ENCODE measurements at places on chromosomes 2 and 18. TPM values are rescaled to one million over a fixed set of nuclear protein-coding genes. Genes with fewer than 3 reads are reported as not detected.

The MEP1B gene
- total RNA-seq: 0.29 TPM

- no peak overlapping the region for H3K4me3 ChIP-seq
- no peak overlapping the region for H3K27ac ChIP-seq
- DNase-seq: no peak
These were observed 21.5 kb upstream of the TNS1 start for GRCh38 chr2:218024336-218024735.

DNA sequence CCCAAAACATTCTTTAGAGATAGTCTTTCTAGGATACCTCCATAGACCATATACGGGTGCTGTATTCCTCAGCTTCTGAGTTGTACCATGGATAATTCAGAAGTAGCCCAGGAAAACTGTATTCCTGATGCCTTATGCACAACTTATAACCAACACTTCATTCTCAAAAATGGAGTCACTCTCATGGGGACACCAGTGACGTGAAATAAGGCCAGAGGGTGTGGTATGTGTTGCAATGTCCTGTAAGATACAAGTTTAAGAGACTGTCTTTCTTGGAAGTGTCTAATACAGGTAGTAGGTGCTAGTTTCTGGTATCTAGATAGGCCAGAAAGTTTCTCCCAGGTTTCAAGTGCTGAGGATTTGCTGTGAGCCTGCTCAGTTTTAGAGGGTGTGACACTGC is 36.1 kb downstream of the COX7A2L start:
- H3K27ac ChIP-seq: no peak overlapping the region
- no peak overlapping the region for H3K4me3 ChIP-seq
- no peaks in the 10 kb centered on the region for H3K27me3 ChIP-seq
- no peak for DNase-seq
- H3K36me3 ChIP-seq: peaks cover 6% of the 10 kb centered on the region

The WDCP gene
- total RNA-seq: 3.4 TPM

DNA sequence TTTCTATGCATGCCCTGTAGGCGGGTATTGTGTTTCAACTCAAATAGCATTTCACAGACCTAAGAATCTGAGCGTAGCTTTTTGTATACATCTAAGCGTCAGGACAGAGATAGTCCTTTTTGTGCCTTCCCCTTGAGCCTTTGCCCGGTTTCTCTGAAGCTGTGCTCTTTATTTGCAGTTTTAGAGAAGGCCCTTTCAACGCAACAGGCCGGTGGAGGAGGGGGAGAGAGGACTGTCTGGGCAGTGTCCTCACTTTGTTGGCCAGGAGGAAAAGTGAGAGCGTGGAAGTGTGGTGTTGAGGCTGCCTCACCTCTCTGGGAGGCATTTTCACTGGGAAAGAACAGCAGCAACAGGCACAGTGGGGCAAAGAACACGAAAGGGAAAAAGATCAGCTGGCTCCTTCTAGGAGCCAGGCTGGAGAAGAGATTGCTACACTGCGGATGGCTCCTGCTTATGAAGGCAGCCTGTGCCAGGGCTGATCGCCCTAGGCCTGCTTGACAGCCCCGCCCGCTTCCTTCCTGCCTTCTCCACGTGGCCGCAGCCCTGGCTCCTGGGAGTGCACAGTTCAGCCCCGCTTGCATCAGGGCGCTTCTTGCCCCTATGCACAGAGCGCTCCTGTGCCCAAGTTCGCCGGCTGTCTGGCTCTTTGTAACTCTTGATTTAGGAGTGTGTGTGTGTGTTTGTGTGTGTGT is 195.6 kb upstream of the POU3F3 start:
- H3K4me1 ChIP-seq: no peaks in the 10 kb centered on the region
- peaks cover 21% of the 10 kb centered on the region for H3K27me3 ChIP-seq
- H3K36me3 ChIP-seq: no peaks in the 10 kb centered on the region

DNA sequence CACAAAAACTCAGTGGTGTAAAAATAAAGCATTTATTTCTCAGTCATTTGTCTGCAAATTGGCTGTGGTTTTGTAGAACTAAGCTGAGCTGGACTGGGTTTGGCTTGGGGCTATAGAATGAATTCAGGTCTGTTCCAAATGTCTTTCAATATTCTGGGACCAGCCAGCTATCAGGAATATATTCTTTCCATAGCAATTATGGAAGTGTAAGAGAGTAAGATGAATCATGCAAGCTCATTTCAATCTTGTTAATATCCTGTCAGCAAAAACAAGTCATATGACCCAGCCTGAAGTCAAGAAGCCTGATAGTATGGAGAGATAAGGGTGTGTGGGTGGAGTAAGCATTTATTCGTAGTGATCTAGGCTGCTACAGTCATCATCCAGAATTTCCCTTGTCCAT is 481.0 kb upstream of the CDH2 start:
- no peak overlapping the region for H3K4me3 ChIP-seq
- H3K27me3 ChIP-seq: no peaks in the 10 kb centered on the region
- H3K27ac ChIP-seq: no peak overlapping the region
- H3K36me3 ChIP-seq: no peaks in the 10 kb centered on the region

DNA sequence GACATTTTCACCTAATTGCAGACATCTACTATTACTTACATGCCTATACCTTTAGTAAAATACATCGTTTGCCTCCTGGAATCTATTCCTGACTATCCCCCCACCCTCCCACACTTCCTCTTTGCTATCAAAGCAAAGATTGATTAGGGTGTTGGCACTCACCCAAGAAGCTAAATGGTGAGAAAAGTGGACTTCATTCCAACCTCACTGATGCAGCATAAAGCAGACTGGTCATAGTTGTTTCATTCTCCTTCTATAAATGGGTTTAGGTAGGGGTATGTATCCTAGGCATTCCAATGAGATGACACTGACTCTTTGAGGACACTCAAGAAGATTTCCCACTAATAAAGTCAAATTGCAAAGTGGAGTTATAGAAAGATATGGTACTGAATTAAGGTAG is 97.4 kb downstream of the LRP1B start:
- no peaks in the 10 kb centered on the region for H3K4me1 ChIP-seq
- no peak for DNase-seq
- H3K27ac ChIP-seq: no peak overlapping the region

The COLEC12 gene
- total RNA-seq: not detected

The HOXD4 gene
- not detected for total RNA-seq

- peak overlapping the region; percentile 90 for H3K4me3 ChIP-seq
- H3K4me1 ChIP-seq: peaks cover 22% of the 10 kb centered on the region
- H3K27me3 ChIP-seq: no peaks in the 10 kb centered on the region
- DNase-seq: no peak
These were observed 9.8 kb downstream of the SERTAD2 start for GRCh38 chr2:64643838-64644457.

DNA sequence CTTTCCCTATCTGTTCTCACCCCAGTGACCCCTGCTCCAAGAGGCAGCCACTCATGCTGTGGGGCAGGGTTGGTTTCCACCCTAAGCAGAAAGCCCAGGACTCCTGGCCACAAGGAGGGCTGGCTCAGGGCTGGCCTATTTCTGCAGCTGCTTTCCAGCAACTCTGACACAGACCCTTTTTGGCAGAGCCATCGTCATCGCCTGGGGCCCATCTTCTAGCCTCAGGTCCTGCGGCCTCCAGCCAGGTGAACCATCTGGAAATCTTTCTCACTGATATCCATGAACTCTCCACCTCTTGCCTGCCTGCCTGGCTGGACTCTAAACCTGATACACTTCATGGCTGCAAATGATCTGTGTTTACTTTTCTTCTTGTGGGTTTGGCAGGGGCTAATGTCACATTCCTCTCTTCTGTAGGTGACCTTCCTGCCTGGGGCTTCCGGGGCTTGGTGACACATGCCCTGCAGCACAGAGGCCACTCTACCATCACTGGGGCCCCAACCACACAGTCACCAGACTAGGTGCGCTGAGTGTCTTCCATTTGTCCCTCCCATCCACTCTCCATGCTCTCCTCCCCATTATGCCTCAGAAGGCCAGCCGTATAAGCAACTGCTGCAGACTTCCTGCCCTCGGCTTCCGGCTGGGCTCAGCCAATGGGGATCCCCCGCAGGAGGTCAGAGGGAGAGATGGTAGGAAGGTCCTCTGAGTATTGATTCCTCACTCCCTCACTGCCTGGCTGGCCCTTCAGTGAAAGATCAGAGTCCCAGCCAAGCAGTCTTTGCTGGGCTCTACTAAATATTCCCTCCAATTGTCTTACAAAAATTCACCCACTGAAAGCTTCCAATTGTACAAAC is 9.7 kb upstream of the COPS8 start:
- H3K36me3 ChIP-seq: no peaks in the 10 kb centered on the region
- peaks cover 2% of the 10 kb centered on the region for H3K4me1 ChIP-seq
- no peak overlapping the region for H3K4me3 ChIP-seq
- DNase-seq: no peak
- peak overlapping the region; percentile 47 for H3K27ac ChIP-seq

The ICA1L gene
- total RNA-seq: 2.4 TPM

DNA sequence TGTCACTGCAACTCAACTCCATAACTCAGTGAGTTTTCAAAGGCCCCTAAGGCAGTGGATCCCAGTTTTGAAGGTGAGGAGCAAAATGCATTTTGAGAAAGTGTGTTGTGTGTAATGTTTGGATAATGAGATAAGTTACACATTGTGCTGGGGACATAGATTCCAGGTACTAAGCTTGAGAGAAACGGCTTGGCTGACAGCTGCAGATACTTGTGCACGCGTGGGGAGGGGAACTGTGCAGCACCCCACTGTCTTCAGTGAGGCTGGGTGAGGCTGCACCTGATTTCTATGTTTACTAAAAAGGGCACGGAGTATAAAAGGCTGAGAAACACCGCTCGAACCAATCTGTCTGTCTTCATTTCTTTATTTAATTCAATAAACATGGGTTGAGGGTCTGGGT is 254.0 kb upstream of the COPS8 start:
- no peaks in the 10 kb centered on the region for H3K4me1 ChIP-seq
- H3K4me3 ChIP-seq: no peak overlapping the region
- H3K27me3 ChIP-seq: peaks cover 24% of the 10 kb centered on the region
- no peaks in the 10 kb centered on the region for H3K36me3 ChIP-seq

DNA sequence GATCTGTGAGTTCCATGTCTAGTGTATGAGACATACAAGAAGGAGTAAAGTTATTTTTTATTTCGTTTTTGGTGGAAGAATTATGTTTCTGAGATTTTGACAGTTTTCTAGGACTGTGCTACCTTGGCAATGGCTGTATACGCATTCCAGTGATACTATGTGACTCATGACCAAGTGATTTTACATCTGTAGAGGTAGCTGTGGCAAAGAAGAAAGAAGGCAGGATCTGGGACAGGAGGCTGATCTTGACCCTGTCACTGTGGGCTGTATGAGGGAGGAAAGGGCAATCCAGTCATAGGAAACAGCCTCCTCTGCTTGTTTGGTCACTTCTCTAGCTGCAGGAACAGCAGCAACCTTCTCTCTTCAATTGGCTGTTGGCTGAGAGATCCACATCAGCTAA is 44.0 kb upstream of the PDCL3 start:
- H3K27me3 ChIP-seq: peaks cover 12% of the 10 kb centered on the region
- H3K4me3 ChIP-seq: no peak overlapping the region
- peaks cover 3% of the 10 kb centered on the region for H3K36me3 ChIP-seq
- H3K4me1 ChIP-seq: peaks cover 2% of the 10 kb centered on the region
- H3K27ac ChIP-seq: no peak overlapping the region
- DNase-seq: no peak

GRCh38 chr2:26978061-26978596 is 7.7 kb downstream of the MAPRE3 start:
- H3K27ac ChIP-seq: no peak overlapping the region
- H3K36me3 ChIP-seq: peaks cover 2% of the 10 kb centered on the region
- H3K4me1 ChIP-seq: peaks cover 10% of the 10 kb centered on the region
- DNase-seq: no peak
- H3K27me3 ChIP-seq: peaks cover 20% of the 10 kb centered on the region
- H3K4me3 ChIP-seq: no peak overlapping the region

DNA sequence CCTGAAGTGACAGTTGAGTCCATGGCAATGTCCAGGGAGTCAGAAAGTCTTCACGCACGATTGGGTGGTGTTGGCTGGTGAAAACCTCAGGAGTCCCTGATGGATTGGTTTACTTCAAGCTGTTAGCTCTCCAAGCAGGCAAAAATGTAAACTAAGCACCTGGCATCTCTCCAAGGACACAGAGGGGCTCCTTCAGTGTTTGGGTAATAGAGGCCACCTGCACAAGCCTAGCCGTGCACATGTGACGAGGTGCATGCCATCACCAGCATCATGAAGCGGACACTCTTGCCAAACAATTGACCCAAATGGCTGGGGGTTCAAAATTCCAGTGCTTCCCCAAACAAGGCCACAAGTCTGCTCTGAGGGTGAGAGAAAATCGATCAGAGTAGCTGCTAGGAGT is 104.7 kb upstream of the CD302 start:
- peaks cover 4% of the 10 kb centered on the region for H3K36me3 ChIP-seq
- no peaks in the 10 kb centered on the region for H3K27me3 ChIP-seq
- H3K27ac ChIP-seq: peak overlapping the region; percentile 99
- H3K4me3 ChIP-seq: peak overlapping the region; percentile 99
- peaks cover 40% of the 10 kb centered on the region for H3K4me1 ChIP-seq

The SRD5A2 gene
- total RNA-seq: not detected

The CDKL4 gene
- total RNA-seq: not detected

GRCh38 chr2:7348761-7349160 is 431.5 kb downstream of the RNF144A start:
- no peaks in the 10 kb centered on the region for H3K4me1 ChIP-seq
- H3K36me3 ChIP-seq: no peaks in the 10 kb centered on the region
- DNase-seq: no peak
- peaks cover 16% of the 10 kb centered on the region for H3K27me3 ChIP-seq
- no peak overlapping the region for H3K4me3 ChIP-seq
- no peak overlapping the region for H3K27ac ChIP-seq

- no peaks in the 10 kb centered on the region for H3K27me3 ChIP-seq
- H3K4me1 ChIP-seq: peaks cover 43% of the 10 kb centered on the region
- peak overlapping the region; percentile 93 for H3K27ac ChIP-seq
- peak; percentile 41 for DNase-seq
- H3K36me3 ChIP-seq: peaks cover 6% of the 10 kb centered on the region
These were observed 2.3 kb downstream of the ZFP36L2 start for GRCh38 chr2:43224131-43224570.

- peak overlapping the region; percentile 56 for H3K27ac ChIP-seq
- H3K4me3 ChIP-seq: peak overlapping the region; percentile 56
- no peaks in the 10 kb centered on the region for H3K27me3 ChIP-seq
- peak; percentile 2 for DNase-seq
- peaks cover 9% of the 10 kb centered on the region for H3K4me1 ChIP-seq
These were observed 43.1 kb upstream of the GPC1 start for GRCh38 chr2:240392084-240392947.

DNA sequence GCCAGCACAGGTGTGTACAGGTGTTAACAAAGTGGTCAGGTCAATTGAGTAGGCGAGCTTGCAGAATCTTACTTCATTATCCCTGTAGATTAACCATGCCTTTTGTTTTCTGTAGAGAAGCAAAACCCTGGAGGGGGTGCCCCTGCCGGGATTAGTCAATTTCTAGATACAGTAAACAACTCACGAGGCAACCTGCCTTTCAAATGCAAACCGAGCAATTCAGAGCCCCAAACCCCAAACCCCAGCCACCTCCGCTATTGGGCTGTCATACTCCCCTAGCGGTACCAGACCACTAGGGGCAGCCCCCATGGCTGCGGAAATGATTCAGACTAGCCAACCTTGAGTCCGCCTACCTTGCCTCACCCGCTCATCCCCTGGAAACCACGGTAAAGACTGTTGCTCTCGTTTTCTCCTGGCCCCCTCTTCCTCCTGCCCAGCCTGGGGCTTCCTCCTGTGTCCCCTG is 61.4 kb upstream of the KIF5C start:
- peak overlapping the region; percentile 91 for H3K27ac ChIP-seq
- H3K4me1 ChIP-seq: peaks cover 23% of the 10 kb centered on the region
- H3K36me3 ChIP-seq: no peaks in the 10 kb centered on the region
- peak; percentile 16 for DNase-seq

The UPP2 gene
- total RNA-seq: not detected

The CCT4 gene
- 96.6 TPM for total RNA-seq

The FZD7 gene
- 0.31 TPM for total RNA-seq

Data from T-helper 17 cell (primary cell).